Activated effector memory CD4-positive, alpha-beta T cell treated with Interleukin-2 at 50 U/mL for 16 hours (primary cell): ENCODE measurements at places on chromosomes 6 and 20.
A peak's percentile ranks its signal among the peaks of the same experiment; 100 is the strongest.

DNA sequence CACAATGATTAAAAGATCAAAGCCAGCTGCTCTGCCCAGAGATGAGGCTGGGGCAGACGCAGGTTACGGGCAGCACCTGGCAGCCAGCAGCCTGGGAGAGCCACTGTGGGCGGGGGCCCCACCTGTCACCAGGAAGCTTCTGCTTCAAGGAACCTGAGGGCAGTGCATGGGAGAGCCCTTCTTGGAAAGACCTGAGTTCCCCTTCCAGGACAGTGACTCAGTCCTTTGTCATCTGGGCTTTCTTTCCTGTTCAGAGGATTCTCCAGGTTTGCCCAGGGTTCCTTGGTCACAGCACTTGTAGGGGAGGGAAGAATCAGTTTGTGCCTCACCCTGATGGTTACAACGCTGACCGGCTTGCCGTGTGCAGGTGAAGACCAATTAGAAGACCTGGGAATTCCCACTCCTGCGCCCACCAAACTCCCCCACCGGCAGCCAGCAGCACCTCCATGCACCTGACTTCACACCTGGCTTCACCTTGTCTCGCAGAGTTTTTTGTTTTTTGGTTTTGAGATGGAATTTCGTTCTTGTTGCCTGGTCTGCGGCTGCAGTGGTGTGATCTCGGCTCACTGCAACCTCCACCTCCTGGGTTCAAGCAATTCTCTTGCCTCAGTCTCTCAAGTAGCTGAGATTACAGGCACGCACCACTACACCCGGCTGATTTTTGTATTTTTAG lies 2.0 kb downstream of the ZBP1 start:
- DNase-seq = no peak

DNA sequence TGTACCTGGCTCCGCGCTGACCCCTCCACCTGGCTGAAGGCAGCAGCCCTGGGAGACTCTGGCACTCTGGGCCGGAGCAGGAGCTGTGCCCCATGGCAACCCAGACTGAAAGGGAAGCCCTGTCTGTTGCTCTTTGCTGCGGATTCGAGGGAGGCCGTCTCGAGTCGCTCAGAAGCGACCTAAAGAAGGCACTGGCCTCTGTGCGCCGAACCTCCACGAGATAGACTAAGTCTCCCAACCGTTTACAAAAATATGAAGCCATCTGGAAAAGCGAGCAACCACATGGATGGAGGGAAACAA lies 10.5 kb upstream of the TBX18 start:
- DNase-seq = no peak

DNA sequence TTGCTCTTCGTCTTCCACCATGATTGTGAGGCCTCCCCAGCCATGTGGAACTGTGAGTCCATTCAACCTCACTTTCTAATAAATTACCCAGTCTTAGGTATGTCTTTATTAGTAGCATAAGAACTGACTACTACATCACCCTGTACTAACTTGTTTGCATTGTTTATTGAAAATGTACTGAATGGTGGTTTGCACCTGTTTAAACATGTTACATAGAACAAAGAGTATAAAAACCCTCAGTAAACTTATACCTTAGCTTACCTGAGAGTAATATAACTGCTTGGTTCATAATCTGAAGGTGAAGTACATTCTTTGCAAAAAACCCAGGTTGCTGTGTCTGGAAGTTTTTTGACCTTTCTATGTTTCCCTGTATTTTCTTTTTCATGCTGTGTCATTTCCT lies 777.8 kb downstream of the TBC1D32 start:
- DNase-seq = no peak

GRCh38 chr20:20480689-20481088 lies 112.8 kb downstream of the INSM1 start:
- no peak for DNase-seq

- DNase-seq = no peak
Measured at GRCh38 chr20:25076731-25077609, 5.0 kb downstream of the VSX1 start.

- no peak for DNase-seq
Measured at GRCh38 chr6:106270414-106270813, 55.1 kb downstream of the ATG5 start.

DNA sequence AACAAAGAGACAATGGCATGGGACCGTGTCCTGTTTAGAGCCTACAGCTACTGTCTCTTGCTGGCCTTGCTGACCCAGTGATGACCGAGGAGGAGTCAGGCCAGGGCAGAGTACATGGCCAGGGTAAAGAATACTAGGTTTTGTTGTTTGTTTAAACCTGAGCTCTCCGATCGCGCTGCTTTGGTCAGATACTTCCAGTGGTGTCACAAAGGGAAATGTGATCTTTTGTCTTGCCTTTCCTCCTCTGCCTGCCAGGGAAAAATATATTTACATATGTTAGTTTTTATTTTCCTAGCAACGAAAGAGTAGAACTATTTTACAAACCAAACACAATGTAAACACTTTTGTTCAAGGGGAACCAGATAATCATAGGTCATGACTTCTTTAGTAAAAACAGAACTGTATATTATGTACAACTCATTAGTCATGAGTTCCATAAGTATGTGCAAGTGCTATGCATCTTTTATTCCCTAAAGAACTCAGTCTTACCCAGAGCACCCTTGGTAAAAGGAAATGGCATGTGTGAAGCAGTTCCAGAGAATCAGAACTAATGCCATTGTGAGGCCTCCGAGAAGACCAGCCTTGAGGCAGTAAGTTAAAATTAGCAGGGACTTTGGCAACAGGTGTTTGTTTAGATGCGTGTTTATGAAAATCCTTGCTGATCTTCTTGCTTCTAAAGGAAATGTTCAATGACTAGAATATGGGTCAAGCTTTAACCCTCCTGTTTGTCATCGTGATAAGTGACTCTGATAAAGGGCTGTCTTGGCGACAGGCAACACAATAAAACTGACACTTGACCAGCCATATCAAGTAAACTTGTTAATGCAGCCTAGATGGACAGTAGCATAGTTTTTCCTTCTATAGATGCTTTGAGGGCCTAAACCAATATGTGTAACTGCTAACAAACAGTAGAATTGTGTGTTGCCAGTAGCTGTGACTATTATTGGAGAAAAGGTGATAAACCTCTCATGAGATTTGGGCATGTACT lies 204.6 kb downstream of the NKAIN2 start:
- DNase-seq = no peak

- DNase-seq = no peak
Measured at GRCh38 chr6:80477591-80477990, 371.1 kb downstream of the BCKDHB start.

DNA sequence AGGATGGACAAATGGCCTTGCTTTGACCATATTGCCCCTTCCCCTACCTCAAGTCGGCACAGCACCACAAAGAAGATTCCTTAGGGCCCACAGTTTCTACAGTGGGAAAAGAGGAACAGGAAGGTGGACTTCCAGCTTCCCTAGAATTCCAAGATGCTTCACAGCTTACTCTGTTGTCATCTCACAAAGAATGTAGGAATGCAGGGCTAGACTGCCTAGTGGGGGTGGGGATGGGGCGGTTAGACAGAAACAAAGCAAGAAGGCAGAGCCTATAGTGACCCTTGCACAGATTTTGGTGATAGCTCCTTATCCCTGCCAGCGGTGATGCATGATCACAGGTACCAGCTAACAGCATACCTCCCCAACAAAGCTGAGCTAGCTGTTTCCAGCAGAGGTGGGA lies 607.6 kb upstream of the MAN1A1 start:
- no peak for DNase-seq

- peak; percentile 81 for DNase-seq
Measured at GRCh38 chr6:26532699-26533531, 5.3 kb upstream of the HMGN4 start.

- DNase-seq = peak; percentile 54
Measured at GRCh38 chr6:90110971-90111370, 185.7 kb downstream of the BACH2 start.

GRCh38 chr20:37384683-37385174 lies 38.8 kb downstream of the SRC start:
- peak; percentile 72 for DNase-seq

DNA sequence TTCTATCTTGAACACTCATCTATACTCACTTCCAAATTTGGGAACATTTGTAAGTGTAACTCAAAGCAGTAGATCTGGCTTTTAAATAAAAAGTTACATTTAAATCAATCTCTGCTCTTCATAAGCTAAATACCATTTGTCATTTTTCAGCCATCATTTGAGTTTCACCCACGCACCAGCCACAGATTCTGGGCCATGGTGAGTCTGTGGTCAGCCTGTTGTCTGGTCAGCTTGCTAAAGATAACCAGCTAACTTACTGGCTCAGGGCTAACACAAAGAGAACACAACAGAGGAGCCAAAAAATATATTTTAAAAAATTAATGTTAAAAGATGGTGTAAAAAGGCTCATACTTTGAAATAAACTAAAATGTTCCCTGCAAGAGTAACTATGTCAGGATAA lies 181.3 kb downstream of the KIF6 start:
- no peak for DNase-seq

- DNase-seq = no peak
Measured at GRCh38 chr20:37075932-37076685, 19.7 kb downstream of the RBL1 start.

DNA sequence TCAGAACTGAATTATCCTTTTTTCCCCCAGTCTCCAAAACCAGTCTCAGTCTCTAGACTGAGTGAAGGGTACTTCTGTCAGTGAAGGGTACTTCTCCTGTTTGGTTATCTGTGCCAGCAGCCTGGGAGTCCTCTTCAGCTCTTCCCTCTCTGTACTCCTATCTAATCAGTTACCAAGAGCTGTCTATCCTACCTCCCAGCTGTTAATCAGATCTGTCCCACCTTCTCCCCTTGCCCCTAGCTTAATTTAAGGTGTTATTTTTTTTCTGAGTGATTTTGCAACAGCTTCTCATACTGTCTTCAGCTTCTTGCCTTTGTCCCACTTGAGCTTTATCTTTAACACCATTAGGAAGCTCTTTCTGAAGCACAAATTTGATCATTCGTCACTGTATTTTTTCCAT lies 491.9 kb upstream of the SOX4 start:
- DNase-seq = no peak
